ENCODE measurements at places on chromosomes 12 and 14.

DNA sequence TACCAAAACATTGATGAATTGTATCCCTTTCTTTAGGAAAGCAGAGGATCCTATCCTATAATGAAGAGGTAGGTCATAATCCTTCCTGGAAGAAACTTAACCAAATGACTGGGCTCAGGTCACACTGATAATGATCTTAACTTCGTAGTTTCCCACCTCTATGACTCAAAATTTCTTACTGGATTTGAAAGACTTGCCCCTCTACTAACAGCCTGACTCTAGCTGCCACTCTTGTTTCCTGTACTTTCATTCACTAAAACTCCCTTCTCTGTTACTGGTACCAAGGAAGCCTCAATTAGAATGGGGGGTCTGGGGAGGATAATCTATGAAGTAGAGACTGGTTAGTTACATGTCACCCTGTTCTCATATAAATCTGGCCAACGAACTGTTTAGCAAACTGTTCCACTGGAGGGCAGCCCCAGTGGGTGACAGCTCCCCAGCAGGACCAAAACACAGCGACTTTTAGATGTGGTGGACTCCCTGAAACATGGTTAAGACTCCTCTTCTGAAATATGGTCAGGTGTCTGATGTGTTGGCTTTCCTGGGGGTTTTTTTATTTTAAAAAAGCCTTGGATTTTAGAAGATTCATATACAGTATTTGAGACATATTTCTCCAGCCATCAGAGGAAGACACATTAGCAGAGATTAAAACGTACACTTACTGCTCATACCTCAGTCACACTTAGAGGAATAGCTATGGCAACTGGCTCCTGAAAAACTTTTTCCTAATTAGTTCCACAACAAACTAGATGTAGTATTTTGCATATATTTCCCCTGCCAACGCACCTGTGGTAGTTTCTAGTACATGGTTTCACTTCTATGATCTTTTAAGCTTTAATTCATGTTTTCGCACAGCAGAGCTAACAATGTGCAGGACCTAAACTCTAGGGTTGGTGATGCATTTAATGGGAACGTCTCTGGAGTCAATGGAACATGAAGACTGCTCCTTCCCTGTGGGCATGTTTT is 72.3 kb downstream of the ACADS start:
- no peak for DNase-seq

GRCh38 chr12:30622509-30622908 is 73.2 kb downstream of the IPO8 start:
- no peak for DNase-seq

DNA sequence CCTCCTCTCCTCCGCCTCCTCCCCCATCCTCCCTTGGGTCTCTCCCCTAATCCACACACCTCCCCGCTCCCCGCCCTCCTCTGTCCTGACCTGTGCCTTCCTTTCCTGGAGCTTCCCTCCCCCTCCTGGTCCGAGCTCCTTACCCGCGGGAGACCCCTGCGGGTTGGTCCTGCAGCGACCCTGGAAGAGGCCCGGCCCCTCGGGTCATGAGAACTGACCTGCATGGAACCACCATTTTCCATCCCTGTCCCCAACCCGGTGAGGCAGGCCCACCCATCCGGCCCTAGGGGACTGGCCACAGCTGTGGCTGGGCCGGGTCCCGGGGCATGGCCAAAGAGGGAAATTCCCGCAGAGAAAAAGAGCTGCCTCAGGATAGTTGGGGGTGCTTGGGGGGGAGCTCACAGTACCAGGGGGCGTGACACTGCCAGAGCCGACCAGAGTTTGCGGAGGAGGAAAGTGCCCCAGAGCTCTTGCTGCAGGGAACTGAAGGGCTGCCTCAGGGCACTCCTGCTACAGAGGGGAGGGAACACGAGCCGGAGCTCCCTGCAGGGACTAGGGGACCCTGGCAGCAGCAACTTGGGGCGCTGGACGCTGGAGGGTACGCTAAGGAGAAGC is 613 bp downstream of the ARHGEF40 start:
- DNase-seq: peak; percentile 11

- no peak for DNase-seq
These were observed 606 bp downstream of the NXPH4 start for GRCh38 chr12:57216921-57217879.

All from hippocampal formation (tissue), 2 donors.